AG08395 (cell line): ENCODE measurements at places on chromosomes 5 and 9.
A peak's percentile ranks its signal among the peaks of the same experiment; 100 is the strongest.

DNA sequence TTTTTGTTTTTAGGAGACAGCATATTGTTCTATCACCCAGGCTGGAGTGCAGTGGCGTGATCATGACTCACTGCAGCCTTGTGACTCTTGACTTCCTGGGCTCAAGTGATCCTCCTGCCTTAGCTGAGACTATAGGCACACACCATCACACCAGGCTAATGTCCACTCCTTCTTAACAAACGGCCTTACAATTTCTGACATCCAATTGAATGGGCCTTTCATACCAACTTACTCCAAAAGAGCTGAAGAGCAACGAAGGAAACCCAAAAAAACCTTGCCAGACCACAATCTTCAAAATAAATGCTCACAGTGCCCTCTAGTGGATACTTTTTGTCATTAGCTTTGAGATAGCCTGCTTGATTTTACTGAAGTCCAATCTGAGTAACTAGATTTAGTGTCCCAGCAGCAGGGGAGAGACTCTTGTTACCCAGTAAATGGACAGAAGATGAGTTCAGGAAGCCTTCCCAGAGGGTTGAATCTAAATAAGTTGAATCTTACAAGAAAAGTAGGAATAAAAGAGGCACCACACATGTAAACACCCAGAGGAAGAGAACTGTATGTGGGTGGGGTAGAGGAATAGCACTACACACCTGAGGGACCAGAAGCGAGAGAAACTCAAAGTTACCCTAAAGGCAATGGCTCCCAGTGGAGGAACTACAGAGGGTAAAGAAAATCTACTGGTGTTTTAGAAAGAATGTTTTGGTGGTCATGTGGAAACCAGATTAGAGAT, 9.3 kb downstream of the ZNF622 start:
- DNase-seq: peak; percentile 62

DNA sequence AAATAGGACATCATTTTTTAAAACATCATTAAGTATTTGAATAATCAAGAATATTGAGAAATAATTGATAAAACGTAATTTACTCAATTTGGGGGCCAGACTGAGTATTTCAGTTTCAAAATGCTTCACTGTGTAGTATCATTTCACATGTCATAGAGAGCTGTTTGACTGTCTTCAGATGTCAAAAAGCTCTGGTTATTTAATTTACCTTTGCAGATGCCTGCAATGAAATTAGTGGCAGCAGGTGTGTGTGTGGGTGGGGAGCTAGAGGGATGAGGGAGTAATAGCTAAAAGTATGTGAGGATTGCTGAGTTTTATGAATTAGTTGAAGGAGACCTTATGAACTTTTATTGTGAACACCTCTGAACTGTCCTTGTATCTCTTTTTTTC, 567.2 kb upstream of the MEF2C start:
- no peak for DNase-seq

GRCh38 chr5:56734091-56734694, 81.2 kb upstream of the MAP3K1 start:
- DNase-seq: no peak

DNA sequence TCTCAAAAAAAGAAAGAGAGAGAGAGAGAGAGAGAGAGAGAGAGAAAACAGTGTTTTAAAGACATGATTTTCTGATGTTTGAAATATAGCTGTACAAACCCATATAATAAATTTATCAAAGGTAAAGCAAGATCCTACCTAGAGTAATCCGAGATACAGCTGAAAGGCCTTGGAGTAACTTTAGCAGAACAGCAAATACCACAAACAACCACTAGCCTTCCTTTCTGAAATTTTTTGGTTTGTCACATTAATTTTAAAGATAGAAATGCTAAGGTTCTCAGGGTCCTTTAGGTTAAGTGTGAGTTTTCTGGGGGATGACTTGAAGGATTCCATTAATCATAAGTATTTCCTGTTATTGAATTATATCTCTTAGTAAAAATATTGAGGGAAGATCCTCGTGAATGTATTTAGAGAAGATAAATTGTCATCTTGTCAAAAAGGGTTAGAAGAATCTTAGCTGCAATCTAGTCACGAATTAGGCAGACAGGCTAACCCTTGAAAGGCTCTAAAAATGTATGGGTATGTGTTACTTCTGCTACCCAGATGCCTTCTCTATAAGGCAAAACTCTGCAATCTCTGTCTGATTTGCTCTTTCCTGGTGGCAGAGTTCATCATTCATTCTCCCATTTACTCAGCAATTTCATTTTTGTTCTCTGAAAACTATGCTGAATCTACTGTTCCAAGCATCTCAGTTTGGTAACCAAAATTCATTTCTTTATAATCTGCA, 27.3 kb downstream of the F2RL2 start:
- no peak for DNase-seq

DNA sequence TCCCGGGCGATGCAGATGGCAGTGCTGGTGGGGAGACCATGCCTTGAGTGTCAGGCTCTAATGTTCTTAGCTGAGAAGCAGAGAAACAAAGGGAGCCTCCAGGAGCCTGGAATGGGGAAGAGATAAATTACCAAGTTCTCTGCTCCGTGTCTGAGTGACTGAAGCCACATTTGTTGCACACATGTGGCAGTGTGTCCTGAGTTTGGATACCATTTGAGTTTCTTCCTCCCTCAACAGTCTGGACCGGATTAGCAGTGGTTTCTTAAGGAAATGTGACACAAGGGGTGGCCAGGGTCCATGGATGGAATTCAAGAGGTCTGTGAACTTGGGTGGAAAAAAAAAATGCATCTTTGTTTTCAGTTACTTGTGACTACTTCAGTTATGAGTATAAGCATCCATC, 50.7 kb upstream of the GARNL3 start:
- DNase-seq: peak; percentile 25

DNA sequence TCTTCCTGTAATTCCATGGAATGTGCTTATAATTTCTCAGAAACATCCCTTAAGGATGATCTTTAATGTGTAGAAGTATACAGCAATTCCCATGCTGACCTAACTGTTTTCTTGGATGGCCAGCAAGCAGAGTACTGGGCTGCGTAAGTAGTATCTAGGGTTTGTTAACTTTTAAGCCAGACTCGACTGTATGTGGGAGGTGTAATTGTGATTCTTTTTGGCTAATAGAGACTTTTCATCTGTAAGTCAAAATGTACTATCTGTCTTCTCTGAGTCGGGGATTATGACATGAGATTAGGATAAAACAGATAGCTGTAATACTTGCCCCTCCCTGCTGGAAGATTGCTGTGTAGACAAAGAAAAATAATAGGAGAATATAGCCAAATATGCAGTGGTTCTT, 169.3 kb downstream of the SGCD start:
- no peak for DNase-seq

GRCh38 chr5:149740866-149741459, 10.9 kb downstream of the PPARGC1B start:
- no peak for DNase-seq

- no peak for DNase-seq
Measured at GRCh38 chr9:15317836-15318235, 10.8 kb upstream of the TTC39B start.

DNA sequence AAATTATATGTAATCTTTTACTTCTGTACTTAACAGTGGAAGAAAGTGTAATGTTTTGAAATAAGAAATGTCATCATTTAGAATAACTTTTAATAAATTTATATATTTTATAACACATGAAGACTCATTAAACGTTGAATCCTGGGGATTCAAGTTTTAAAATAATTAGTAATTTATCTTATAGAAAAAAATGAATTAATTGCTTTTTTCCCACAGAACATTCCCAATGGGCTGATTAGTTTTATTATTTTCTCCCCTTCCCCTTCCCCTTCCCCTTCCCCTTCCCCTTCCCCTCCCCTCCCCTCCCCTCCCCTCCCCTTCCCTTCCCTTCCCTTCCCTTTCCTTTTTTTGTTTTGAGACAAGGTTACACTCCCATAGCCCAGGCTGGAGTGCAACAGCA, 79.7 kb downstream of the MRPS30 start:
- DNase-seq: no peak

DNA sequence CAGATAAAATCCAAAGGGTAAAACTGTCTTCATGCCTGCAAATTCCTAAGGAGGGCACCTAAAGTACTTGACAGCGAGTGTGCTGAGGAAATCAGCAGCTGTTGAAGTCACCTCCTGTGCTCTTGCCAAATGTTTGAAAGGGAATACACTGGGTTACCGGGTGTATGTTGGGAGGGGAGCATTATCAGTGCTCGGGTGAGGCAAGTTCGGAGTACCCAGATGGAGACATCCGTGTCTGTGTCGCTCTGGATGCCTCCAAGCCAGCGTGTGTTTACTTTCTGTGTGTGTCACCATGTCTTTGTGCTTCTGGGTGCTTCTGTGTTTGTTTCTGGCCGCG, 727 bp upstream of the ADRB2 start:
- DNase-seq: no peak

DNA sequence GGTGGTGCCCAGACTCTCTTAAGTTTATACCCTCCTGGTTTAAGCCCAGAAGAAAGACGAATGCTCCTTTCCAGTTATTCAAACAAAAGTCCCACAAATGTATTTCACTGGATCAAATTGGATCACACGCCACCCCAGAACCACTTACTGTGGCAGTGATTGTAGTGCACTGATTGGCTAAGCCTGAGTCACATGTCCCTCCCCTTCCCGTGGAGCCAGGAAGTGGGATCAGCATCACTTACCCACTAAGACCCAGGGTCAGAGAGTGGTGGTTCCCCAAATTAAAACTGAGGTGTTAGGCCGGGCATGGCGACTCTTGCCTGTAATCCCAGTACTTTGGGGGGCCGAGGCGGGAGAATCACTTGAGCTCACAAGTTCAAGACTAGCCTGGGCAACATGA, 29.5 kb upstream of the CCDC180 start:
- DNase-seq: no peak

DNA sequence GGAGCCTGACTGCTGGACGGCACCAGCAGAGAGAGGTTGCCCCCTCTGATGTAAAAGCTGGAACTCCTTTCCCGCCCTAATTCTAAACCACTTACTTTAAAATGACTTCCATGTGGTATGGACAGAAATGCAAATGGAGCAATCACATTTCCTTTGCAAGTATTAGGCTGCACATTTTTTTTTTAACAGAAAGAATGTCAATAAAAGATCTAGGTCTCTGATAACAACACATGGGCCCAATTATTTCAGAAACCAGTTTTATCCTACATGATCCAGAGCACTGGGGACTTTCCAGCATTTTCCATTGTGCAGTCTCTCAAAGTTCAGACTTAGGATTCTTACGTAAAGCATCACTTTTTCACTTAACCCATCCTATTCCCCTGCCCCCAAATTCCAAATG, 203.7 kb downstream of the NXNL2 start:
- peak; percentile 76 for DNase-seq

DNA sequence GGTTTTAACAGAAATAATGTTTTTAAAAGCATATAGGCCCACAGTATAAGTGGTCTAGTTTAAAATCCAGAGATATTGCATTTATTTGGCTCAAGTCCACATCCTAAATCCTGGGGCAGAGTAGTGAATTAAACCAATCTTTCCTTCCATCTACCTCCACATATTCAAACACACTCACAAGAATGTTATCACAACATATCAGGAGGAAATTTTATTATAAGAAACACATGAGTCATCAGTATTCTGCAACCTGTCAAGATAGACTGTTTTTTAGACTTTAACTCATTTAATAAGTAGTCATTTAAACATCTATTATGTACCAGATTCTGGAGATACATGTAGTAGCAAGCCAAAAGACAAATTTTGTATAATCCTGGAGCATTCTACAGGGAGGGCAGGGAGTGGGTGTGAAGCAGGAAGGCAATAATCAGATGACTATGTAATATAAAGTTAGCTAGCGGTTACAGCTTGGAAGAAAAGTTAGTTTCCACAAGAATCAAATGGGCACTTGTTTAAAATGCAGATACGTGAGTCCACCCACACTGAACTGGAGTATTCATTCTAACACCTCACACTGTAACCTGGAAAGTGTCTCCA, 187.3 kb upstream of the PIK3R1 start:
- DNase-seq: no peak

DNA sequence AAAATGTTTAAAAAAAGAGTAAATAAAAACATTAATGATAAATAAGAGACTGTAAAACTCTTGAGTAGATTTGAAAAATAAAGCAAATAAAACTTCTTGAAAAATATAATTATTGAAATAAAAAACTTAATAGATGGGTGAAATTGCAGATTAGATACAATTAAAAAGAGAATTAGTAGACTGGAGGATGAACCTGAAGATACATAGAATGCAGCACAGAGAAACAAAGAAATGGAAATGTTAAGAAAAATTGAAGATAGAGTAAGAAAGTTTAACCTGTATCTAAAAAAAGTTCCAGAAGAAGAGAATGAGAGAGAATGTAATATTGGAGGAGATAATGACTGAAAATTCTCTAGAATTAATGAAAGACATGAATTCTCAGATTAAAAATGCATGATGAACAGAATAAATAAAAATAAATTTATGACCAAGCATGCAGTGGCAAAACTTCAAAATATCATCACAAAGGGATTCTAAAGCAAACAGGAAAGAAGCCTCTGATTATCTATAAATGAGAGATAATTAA, 438.1 kb upstream of the CLINT1 start:
- no peak for DNase-seq

- no peak for DNase-seq
Measured at GRCh38 chr5:158611581-158611980, 488.1 kb downstream of the EBF1 start.

GRCh38 chr9:94785215-94786169, 59.0 kb downstream of the AOPEP start:
- no peak for DNase-seq

- DNase-seq: no peak
Measured at GRCh38 chr5:8844847-8845246, 701.0 kb downstream of the SEMA5A start.

GRCh38 chr5:96548905-96549304, 113.3 kb upstream of the CAST start:
- no peak for DNase-seq

DNA sequence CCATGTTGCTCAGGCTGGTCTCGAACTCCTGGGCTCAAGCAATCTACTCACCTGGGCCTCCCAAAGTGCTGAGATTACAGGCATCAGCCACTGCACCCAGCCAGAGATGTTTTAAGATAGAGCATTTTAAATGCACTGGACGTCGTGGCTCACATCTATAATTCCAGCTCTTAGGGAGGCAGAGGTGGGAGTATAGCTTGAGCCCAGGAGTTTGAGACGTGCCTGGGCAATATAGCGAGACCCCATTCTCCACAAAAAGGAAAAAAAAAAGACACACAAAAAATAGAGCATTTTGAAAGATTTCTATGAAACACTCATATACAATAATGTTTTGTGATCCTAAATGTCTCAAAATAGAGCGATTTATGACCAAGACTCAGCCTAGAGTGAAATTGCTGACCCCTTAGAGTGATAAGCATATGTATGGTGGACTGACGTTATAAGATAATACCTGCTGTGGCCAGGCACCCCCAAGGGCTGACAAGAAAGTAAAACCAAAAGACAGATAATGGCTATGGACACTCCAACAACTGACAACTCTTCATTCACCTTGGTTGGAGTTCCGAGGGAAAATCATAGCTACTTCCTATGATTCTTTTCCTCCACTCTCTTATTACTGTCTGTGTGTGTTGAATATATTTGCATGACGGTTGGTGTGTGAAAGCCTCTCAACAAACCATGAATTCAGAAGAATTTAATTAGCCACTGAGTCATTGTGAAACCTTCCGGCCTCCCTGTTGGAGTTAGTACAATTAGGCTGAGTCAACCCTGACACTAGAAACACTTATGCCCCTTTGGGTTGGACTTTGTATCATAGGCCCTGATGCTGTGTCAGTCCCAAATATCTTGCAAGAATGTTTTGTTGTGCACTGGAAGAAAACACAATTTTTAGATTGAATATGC, 526.5 kb upstream of the NUDT12 start:
- DNase-seq: no peak

- DNase-seq: no peak
Measured at GRCh38 chr5:116459301-116459700, 115.3 kb downstream of the SEMA6A start.
